ENCODE measurements at places on chromosomes 2 and 18.

- no peak for DNase-seq
Observed at GRCh38 chr2:86764661-86765309, 25.9 kb downstream of the CD8A start.

DNA sequence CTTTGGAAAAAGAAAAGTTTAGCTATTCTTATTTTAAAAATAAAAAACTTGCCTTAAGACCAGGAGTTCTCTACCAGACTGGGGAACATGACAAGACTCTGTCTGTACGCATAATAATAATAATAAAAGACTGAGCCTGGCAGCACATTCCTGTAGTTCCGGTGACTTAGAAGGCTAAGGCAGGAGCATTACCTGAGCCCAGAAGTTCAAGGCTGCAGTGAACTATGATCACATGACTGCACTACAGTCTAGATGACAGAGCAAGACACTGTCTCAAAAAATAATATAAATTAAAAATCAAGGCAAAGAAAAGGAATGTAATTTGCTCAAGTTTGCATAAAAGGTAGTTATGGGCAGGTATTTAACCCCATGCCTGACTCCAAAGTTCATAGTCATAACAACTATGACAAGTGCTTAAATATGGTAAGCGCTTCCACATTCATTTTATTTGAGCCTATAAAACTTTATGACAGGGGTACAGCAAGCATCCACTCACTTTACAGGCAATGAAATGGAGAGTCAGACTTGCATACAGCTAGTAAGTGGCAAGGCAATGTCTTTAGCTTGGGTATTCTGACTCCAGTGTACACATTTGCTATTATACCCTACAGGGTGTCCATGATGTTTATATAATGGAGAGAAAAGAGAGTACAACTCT, 1567.8 kb upstream of the PIK3C3 start:
- DNase-seq, result no peak

DNA sequence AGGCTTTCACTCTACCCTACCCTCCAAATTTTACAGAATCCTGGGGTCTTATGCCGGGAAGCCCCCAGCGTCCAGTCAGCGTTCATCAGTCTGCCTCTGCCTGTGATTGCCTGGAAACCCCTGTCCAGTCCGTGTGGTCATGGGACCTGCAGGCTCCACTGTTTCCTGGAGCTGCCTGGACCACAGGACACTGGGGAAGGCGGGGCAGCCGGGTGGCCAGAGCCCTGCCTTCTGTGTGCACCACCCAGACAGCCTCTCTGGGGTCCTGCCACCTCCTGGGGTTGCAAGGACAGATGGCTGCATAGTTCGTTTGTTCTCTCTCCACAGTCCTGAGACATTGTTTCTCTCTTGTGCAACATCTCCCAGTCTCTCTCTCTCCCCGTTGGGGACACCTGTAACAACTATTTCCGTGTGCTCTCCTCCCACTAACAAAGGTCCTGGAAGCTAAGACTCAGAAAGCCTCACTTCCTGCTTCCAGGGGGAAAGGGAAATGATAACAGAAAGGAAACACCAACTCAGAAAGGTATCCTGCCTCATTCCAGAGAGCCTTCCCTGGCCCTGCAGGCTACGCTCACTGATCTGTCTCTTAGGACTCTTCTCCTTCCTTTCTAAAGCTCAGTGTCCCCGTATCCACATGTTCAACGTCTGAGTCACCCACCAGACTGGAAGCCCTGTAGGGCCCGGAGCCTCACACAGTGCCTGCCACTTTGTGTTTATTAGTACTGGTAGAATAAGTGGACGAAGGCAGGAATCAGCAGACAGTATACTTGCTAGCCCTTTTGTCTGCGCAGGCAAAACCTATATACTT, 192.8 kb upstream of the RAB12 start:
- no peak for DNase-seq

DNA sequence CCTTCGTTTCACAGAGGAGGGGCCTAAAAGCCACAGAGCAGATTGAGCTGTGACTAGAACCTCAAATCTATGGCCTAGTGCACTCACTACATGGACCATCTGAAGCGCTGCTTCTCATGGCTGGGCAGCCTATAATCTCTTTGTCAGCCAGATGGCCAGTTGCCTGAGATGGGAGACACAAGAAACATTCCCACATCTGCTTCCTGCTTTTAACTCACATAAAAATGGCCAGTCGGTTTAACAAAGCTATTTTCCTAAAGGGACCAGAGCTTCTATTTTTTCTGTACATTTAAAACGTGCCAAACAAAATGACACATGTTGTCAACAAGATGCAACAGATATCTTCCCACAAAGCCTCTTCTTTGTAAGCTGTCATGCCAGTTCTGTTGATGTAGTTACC, 173.8 kb downstream of the GFPT1 start:
- DNase-seq, result no peak

DNA sequence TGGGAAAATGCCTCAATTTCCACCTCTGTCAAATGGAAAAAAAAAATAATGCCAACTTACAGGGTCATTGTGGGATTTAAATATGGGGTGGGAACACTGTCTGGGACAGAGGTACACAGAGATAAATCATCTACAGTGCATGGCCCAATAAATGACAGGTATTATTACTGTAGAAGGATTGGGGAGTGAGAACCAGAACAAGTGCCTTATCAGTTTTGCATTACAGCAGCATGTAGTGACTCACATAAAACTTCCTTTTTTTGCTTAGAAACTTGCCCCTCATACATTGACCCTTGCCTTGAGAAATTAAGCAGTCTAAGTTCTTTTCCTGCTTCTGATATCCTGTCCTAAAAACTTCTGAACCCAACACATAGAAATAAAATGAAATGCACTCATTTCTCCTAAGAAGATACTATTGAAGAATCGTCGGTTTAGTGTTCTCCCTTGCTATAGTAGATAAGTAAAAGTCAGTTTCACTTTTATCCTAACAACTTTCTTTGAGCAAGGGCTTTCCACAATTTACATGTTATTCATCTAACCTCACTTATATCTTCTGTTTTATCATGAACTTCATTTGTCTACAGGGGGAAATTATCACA, 121.0 kb upstream of the HAAO start:
- no peak for DNase-seq

GRCh38 chr2:207458582-207458981, 71.2 kb upstream of the CREB1 start:
- no peak for DNase-seq

DNA sequence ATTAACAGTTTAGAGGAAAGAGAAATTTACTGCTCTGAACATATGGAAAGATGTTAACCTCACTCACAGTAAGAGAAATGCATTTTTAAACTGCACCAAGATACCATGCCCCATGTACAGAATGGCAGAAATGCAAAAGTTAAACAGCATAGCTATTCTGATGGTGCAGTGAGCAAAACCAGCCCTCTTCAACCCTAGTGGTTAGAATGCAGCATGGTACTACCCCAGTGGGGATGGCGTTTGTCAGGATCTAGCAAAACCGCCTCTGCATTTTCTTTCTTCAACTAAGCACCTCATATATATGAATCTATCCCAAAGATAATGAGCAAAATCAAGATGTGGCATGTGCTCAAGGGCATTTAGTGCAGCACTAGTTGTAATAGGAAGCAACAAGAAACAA, 98.0 kb downstream of the MGAT5 start:
- no peak for DNase-seq

DNA sequence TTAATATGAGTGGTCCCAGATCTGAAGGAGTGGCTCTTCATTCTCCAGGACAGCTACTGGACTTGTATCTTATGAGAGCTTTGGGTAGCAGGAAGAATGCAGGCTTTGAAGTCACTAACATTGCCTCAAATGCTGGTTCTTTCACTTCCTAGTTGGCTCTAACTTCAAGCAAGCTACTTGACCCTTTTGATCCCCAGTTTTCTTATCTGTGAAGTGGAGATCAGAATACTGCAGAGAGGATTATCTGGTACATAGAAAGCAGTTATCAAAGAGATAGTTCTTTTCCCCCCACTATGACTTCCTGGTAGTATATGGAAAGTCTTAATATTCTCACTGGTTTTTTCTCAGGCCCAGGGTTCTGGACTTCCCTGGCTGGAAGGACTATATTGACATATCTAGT, 3.4 kb upstream of the PLCL1 start:
- no peak for DNase-seq

GRCh38 chr2:162712598-162712997, 126.0 kb downstream of the KCNH7 start:
- no peak for DNase-seq

DNA sequence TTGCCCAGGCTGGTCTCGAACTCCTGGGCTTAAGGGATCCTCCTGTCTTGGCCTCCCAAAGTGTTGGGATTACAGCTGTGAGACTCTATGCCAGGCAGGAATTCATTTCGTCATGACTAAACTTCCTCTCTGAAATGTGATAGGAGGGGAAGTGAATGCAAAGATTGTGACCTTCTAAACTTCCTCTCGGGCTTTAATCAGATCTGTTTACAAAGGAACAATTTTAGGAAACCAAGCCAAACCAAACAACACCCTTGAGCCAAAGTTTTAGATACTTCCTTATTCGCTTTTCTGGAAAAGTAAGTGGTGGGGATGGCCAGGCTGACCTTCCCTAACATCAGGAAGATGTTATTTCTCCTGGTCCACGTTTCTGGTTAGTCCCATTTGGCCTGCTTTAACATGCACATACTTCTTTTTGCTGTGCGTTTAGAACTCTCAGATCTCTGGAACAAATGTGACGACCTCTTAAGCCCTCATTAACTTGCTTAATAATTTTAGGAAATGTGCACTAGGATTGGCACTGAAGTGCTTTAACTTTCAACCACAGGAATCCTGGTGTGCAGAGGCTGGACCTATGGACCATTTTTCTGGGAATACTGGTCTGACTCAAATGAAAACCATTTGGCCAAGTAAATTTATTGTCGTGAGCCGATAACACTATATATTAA, 33.2 kb upstream of the YES1 start:
- no peak for DNase-seq

GRCh38 chr2:120396861-120397811, 51.2 kb downstream of the INHBB start:
- no peak for DNase-seq

- no peak for DNase-seq
Observed at GRCh38 chr2:144560251-144560650, 40.3 kb upstream of the ZEB2 start.

GRCh38 chr2:11541693-11542274, 7.9 kb downstream of the GREB1 start:
- no peak for DNase-seq

DNA sequence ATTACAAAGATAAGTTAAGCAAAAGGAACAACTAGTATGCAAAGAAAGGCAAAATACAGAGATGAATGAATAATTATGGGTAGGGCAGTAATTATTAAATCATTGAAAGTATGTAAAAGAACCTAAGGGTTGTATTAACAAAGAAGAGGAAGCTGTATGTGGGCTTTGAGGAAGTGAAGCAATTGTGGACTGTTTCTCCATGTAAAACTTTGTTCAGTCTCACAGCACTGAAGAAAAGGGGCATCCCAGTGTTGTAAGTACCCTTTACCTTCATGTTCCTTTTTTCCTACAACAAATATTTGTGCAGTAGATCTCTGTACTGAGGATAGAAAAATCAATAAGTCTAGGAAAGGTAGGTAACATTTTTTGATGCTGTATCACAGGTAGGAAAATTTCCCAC, 388.7 kb upstream of the NRP2 start:
- no peak for DNase-seq

- peak; percentile 46 for DNase-seq
Observed at GRCh38 chr2:205822579-205822978, 140.3 kb downstream of the NRP2 start.

- DNase-seq, result peak; percentile 59
Observed at GRCh38 chr18:23784832-23785245, 95.6 kb downstream of the LAMA3 start.

GRCh38 chr2:86433137-86433536, 8.0 kb upstream of the KDM3A start:
- no peak for DNase-seq

- DNase-seq, result no peak
Observed at GRCh38 chr2:10241641-10242430, 60.9 kb upstream of the HPCAL1 start.

DNA sequence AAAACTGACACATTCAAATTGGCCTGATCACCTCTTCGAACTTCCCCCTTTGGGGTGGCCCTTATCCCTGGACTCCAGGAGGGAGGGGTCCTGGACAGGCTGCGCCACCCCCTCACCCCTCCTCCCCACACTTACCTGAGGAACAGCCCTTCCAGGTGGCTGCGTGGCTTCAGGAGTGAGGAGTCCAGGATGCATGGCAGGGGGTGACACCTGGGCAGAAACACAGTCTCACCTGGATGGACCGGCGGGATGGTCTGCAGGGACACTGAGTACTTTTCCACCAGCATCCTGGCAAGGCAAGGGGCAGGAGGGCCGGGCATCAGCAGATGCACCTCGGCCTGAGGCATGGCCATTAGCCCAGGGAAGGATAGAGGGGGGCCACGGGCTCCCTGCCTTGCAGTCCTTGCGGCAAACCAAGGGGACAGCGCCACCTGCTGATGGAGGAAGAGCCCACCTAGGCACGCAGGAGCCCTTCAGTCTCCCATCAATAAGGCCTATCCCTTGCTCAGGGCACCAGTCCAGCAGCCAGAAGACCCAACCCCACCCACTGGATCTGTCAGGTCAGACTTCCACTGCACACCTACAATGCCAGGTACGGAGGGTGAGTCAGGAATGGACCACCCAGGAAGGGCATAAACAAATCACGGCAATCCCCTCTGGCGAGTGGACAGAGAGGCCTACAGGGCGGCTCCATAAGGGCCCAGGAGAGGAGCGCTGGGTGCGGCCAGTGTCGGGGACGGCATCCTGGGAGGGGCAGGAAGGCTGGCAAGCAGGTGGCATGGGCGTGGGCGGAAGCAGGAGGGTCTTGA, 26.0 kb downstream of the FAM178B start:
- peak; percentile 37 for DNase-seq

GRCh38 chr2:136809998-136810397, 44.7 kb downstream of the THSD7B start:
- DNase-seq, result no peak

- DNase-seq, result no peak
Observed at GRCh38 chr2:191642541-191642940, 35.4 kb upstream of the NABP1 start.

DNA sequence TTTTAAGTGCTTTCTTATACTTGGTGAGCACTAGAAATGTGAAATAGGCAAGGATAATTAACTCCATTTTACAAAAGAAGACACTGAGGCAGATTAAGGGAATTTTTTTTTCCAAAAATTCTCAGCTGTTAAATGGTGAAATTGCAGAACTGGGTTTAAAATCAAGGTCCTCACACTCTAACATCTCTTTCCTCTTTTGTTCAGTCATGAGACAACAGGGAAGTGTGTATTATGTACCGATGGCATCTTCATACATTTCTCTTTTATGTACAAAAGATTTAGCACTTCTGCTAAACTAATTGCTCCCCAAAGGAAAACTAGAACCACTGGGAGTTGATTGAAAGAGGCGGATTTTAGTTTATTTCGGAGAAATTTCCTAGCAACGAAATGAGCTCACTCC, 203.0 kb downstream of the SETBP1 start:
- DNase-seq, result no peak

DNA sequence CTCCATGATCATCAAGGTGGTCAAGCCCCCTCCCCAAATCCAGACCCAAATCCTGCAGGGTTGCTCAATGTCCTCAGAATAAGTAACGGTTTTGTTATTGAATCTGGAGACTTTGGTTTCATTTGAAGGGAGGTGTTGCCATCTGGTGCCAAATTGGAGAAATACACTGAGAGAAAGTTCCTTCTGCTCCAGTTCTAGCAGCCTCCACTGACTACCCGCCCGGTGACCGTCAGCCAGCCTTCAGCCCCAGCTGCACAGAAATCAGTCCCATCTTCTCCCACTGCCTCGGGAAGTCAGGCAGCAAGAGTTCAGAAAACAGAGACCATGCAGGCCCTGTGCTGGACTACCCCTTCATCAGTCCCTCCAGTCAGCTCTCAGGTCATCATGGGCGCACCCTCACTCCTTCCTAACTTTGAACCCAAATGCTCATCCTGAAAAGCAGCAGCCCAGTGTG, 38.7 kb downstream of the PKDCC start:
- no peak for DNase-seq

GRCh38 chr2:104164721-104165252, 689.1 kb upstream of the POU3F3 start:
- DNase-seq, result no peak

Measured in AG09309 (cell line).